Amygdala (tissue), 56 donors: ENCODE measurements at places on chromosomes 5 and 9.

DNA sequence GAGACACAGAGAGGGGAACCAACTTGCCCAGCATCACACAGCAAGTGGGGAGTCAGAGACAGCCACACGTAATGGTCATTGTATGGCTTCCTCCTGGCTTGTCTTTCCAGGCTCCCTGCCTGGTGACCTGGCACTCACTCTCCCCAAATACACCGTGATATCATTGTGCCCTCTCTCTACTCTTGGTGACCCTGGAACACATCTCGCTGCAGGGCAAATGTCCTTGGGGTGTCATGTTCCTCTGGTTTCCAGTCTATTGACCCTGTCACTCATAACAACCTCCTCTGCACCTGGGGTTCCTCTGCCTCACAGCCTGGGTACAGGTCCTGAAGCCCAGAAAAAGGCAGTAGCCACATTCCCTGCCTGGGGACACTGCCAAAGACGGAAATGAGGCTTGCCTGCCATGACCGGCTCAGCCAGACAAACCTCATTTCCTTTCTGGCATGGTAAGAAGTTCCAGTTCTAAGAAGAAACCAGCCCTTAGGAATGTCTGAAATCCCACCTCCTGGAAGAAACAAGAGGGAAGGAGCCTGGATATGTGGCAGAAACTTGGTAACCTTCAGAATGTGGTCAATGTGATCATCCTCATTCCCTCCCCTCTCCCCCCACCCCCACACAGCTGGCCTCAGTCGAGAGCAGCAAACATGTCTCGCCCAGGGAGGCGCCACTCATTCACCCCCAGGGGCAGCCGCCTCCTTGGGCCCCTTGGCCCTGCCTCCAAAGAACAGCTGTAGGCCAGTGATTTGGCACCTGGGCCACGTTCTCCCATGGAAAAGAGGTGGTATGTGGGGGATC, 30.6 kb upstream of the SMU1 start:
- no peak for DNase-seq

DNA sequence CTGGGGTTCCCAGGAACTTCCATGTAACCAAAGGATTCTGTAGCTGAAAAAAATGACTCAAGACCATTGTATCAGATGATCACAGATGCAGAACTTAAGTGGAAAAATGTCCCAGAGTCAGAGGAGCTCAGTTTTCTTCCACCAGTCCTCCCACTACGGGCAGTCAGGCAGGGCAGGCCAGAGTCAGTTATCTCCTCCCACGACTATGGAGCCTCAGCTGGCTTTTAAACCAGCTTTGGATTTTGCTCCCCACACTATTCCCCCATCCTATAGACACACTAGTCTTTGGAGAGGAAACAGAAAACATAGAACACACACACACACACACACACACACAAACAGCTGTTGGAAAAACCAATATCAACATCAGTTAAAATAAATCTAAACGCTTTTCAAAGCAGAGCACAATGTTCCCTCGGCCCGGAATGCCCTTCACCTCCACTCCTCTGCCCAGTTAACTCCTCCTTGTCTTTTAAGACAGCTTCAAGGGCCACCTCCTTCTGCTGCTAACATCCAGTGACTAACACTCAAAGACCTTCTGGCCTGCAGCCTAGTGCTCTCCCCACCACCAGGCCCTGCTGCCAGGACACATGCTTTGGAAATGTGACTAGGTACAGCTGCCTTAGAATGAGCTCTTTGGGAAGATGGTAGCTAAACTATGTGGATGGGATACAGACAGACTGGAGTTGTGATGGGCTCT, 56.8 kb downstream of the NIPAL4 start:
- no peak for DNase-seq

DNA sequence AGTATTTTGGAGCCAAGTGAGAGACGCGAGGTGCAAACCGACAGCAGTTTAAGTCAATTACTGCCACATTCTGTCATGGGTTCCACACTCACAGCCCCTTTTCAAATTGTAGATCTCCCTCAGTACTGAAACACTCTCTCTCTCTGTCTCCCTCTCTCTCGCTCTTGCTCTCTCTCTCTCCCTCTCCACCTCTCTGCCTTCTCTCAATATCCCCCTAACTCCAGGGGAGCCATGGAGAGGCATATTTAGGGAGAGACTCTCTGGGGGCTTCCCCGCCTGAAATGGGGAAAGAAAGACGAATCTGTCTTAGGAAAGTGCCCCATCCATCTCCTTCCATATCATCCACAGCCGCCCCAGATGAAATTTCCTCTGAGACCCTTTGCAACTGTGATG, 1.6 kb downstream of the BRINP1 start:
- DNase-seq = no peak

DNA sequence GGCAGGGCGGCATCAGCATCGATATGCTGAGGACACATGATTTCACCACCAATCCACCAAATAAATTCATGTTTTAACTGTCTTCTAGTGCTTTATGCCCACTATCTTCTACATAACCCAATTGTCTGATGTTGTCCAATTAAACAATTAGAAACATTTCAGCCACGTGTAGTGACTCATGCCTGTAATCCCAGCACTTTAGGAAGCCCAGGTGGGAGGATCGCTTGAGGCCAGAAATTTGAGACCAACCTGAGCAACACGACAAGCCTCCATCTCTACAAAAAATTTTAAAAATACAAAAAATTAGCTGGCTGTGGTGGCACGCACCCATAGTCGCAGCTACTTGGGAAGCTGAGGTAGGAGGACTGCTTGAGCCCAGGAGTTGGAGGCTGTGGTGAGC, 128.1 kb downstream of the MYO10 start:
- DNase-seq = no peak

GRCh38 chr9:138022756-138023393, 145.3 kb downstream of the CACNA1B start:
- DNase-seq = no peak

DNA sequence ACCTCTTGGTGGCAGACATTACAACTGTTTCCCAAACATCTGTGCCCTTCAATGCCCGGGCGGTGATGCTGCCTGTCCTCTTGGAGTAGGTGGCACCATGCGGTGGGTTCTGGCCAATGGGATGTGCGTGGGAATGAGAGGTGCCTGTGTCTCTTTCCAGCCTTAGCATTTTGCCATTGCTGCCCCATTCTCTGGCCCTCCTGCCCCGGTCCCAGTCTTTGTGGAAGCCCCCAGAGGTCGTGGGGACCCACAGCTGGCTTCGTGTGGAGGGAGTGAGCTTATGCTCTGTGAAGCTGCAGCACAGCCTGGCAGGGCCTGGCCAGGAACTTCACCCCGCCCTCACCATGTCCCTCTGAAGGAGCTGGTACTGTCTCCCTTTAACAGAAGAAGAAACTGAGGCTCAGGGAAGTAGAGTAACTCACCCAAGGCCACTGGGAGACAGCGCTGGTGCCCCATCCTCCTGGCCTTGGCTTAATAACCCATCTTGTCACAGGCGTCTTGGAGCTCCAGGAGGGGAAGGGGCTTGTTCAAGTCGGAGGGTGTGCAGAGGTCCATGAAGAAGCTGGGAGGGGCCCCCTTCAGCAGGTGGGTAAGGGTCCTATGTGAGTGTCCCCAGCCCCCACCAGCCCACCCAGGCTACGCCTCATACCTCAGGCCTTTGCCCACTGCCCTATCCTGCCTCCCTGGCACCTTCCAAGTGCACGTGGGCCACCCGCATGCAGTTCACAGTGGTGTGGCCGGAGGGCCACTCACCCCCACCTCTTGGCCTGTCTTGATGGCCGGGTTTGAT, 173.6 kb downstream of the GAPVD1 start:
- DNase-seq = no peak

DNA sequence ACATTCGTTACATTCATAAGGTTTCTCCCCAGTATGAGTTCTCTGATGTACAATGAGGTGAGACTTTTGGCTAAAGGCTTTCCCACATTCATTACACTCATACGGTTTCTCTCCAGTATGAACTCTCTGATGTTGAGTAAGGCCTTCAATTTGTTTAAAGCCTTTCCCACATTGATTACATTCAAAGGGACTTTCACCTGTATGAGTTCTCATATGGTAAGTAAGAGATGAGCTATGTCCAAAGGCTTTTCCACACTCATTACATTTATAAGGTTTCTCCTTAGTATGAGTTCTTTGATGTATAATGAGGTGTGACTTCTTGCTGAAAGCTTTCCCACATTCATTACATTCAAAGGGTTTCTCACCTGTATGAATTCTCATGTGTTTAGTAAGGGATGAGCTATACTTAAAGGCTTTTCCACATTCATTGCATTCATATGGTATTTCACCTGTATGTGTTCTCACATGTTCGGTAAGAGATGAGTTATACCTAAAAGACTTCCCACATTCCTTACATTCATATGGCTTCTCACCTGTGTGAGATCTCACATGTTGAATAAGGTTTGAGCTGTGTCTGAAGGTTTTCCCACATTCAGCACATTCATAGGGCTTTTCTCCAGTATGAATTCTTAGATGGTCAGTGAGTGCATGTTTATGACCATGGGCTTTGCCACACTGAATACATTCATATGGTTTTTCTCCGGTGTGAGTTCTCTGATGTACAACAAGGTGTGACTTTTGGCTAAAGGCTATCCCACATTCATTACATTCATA, 13.5 kb downstream of the ZFP37 start:
- no peak for DNase-seq

DNA sequence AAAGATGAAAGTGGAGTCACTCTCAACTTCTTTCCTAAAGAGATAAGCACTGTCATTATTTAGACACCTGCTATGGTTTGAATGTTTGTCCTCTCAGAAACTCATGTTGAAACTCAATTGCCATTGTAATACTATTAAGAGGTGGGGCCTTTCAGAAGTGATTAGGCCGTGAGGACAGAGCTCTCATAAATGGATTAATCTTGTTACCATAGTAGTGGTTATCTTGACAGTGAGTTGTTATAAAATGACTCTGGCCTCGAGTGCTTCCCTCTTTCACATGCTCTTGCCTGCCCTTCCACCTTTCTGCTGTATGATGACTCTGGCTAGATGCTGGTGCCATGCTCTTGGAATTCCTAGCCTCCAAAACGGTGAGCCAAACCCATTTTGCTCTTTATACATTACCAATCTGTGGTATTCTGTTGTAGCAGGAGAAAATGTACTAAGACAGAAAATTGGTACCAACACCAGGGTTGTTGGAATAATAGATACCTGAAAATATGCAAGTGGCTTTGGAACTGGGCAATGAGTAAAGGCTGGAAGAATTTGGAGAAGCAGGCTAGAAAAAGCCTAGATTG, 38.0 kb downstream of the GDA start:
- DNase-seq = no peak

- DNase-seq = no peak
Observed at GRCh38 chr5:44885903-44886302, 77.2 kb downstream of the MRPS30 start.

GRCh38 chr5:108528655-108529054, 146.8 kb upstream of the FBXL17 start:
- no peak for DNase-seq

- DNase-seq = no peak
Observed at GRCh38 chr5:148020257-148020988, 43.4 kb upstream of the SPINK5 start.

GRCh38 chr5:143527808-143528207, 124.3 kb upstream of the NR3C1 start:
- no peak for DNase-seq

- no peak for DNase-seq
Observed at GRCh38 chr5:88686726-88687125, 196.3 kb downstream of the MEF2C start.

- no peak for DNase-seq
Observed at GRCh38 chr9:134271338-134272301, 54.6 kb upstream of the RXRA start.

DNA sequence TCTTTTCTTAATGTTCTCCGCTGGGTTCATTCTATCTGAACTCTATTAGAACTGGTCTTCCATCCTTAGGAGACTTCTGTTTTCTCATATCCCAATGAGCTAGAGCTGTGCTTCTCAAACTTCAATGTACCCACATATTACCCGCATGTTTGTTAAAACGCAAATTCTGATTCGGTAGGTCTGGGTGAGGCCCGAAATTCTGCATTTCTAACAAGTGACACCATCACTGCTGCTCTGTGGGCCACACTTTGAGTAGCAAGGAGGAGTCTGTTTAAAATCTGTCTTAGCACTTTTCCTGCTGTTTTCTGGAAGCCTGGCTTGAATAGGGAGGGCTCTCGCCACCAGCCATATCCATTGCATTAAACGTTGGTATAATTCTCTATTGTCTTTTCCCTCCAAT, 151.9 kb upstream of the CLINT1 start:
- no peak for DNase-seq

DNA sequence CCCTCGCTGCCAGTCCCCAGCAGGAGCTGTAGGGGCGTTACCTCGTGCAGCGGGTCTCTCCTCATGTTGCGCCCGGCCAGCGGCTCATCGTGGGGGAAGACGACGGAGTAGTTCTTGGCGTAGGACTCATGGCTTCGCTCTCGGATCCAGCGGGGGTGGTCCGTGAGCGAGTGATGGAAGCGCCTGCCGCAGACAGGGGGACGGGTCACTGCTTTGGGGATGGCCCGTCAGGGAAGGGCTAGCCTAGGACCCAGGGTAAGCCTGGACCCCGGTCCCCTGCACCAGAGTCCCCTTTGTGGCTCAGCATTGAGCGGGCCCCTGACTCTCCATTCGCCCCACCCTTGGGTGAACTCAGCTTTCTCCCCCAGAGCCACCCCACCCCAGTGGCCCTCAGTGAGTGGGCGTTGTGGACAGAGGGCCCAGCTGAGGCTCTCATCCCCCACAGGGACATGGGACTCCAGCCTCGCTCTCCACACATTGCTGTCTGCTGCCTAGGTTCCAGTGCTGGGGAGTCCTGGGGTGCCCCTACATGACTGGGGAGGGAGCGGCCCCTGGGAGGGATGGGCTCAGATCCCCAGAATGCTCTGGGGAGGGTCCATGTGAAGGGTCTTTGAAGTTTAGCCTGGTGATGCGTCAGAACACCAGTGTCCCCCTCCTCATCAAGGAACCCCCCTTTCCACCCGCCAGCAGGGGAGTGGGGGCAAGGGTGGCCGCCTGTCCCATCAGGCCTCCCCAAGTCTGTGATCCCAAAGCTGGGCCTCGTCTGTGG, 29.7 kb downstream of the SARDH start:
- DNase-seq = no peak

GRCh38 chr5:157444224-157444623, 15.8 kb upstream of the NIPAL4 start:
- DNase-seq = no peak

DNA sequence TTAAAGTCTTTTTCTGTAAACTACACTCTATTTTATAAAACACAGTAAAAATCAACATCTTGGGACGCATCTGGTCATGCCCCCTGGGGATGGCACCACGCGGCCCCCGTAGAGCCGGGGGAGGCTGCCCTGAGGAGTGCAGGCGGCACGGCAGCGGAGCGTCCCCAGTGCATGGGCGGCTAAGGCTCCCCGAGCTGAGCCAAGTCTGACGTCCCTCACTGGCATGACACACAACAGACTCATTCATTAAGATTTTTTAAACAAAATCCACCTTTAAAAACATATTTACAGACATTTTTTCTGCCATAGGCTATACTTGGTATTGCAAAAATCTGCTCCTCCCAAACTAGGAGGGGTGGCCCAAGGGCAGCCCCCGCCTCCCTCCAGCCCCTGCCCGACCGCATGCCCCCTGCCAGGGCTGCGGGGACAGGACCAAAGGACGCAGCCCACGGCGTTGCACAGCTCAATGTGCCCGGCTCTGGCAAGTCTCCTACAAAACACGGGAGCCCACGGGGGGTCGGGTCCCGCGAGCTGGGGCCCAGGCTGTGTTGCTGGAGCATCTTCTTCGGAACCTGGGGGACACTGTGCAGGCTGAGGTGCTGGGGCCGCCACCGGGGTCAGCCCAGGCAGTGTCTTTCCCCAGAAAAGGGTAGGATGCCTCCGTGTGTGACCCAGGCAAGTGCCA, 11.8 kb upstream of the SEC16A start:
- DNase-seq = no peak

- no peak for DNase-seq
Observed at GRCh38 chr9:6034954-6035353, 19.5 kb upstream of the RANBP6 start.

GRCh38 chr9:84945878-84946538, 276.5 kb downstream of the NTRK2 start:
- no peak for DNase-seq
